ENCODE measurements at places on chromosomes 16 and 17.

- DNase-seq: no peak
Observed at GRCh38 chr16:4884209-4884608, 36.9 kb downstream of the UBN1 start.

DNA sequence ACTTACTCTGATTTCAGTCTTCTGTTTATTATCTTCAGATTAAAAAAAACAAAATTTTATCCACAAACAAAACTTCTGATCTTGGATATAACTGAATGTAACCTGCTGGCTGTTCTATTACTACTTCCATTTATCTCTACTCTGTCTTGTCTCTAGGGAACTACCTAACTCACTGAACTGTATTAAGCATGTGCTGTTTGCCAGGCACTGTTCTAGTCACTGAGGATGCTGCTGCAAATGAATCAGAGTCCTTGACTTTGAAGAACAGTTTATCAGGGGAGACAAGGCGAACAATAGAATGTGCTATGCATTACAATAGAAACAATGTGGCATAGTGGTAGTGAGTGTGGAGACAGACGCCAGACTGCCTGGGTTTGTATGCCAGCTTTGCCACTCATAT is 2.3 kb upstream of the ANKRD40 start:
- no peak for DNase-seq

DNA sequence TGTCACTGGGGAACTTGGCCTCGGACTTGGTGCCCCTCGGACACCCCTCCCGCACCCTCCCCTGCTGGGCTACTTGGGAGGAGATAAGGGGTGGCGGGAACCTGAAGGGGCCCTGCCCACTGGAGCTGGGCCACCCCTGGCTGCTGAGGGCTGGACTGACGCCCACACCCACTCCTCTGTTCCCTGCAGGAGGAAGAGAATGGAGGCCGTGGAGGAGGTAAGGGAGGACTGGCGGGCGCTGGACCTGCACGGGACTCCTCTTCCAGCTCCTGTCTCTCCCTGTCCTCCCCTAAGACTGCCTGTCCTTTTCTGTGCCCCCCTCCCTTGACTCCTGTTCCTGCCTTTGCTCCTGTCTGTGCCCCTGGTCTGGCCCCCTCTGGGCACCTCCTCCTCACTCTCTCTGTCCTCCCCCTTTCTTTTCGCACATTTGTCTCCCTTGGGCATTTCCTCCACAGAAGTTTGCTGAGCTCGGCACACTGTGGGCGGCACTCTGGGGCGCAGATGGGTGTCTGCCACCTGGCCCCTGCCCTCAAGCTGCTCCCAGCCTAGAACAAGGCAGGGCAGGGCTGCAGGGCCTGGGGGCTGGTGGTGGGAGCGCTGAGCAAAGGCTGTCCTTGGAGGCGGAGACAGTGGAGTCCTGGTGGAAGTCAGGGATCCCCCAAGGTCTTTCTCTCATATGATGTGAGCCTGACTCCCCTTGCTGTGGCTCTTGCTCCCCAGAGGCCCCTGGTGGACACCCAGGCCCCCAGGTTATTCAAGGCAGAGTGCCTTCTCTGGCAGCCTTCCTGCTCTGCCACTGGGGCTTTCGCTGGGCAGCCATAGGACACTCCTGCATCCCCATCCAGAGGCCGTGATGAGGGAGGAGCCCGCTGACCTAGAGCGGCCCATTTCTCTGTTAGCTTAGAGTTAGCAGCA is 32.7 kb downstream of the ARHGAP23 start:
- DNase-seq: no peak

- DNase-seq: no peak
Observed at GRCh38 chr16:53893731-53894435, 189.9 kb downstream of the FTO start.

DNA sequence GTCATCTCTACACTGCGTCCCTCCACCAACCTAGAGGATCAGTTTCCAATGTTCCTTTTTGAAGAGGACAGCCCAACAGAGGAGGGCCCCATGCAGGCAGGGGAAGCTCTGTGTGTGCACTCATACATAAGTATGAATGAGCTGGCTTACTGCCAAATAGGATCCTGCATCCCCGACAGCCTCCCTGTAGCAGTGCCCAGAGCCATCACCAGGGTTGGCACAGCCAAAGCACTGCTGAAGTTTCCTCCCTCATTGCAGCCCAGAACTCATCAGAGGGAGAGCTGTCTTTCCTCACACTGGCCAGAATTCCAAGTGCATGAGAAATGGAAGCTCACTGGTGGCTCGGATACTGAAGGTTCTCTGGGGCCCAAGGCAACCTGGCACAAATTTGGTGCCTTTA is 114.4 kb downstream of the ASIC2 start:
- no peak for DNase-seq

DNA sequence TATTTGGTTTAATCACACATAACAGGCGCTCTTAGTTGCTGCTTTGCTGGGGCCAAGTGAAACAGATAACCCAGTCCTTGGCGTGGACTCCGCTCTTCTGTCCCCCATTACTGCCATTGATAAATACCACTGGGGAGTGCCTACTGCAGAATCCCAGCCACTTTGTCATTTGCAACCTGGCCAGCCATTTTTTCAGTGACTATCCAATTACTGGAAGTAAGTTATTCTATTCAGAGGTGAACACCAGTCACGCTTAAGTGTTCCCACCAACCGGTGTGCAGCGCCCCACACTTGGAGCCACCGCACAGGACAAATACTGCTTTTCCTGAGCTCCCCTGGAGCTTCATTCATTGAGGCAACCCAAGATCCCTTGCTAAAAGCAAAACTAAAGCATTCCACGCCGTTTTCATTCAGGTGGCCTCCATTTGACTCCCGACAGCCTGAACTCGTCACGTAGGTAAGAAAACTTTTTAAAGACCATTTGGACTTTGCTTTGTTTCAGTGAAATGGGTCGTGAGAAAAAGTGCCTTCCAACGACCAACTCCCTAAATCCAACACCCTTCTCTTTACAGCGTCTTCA is 1.8 kb downstream of the USP7 start:
- DNase-seq: no peak

GRCh38 chr17:1469231-1469852 is 13.3 kb upstream of the CRK start:
- DNase-seq: no peak

- DNase-seq: peak; percentile 76
Observed at GRCh38 chr17:83125515-83126274, 46.3 kb downstream of the METRNL start.

- no peak for DNase-seq
Observed at GRCh38 chr17:64117981-64118979, 11.7 kb downstream of the ERN1 start.

GRCh38 chr16:88504489-88505404 is 51.7 kb downstream of the ZFPM1 start:
- no peak for DNase-seq

DNA sequence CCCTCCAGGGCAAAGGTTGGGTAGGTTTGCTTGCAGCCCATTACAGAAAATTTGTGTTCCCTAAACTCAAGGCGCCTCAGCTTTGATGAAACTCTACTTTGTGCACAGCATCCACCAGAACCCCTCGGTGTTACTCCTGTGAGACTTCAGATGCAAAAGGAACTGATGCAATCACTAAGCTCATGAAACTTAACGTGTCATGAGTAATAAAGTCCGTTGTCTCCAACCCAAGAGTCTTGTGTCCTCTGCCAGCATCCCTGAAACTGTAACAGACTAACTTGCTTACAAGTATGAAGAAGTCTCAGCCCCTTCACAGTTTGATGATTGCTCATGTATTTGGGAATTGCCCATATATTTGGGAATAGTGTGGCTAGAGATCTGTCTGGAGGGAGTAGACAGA is 74.8 kb upstream of the MARCHF10 start:
- DNase-seq: no peak

GRCh38 chr17:10055262-10055975 is 143.0 kb downstream of the GAS7 start:
- DNase-seq: no peak

- no peak for DNase-seq
Observed at GRCh38 chr16:63530974-63531373, 1494.7 kb upstream of the CDH8 start.

- no peak for DNase-seq
Observed at GRCh38 chr16:49854796-49855203, 1.1 kb downstream of the ZNF423 start.

- no peak for DNase-seq
Observed at GRCh38 chr17:66686601-66687000, 148.3 kb upstream of the CACNG5 start.

DNA sequence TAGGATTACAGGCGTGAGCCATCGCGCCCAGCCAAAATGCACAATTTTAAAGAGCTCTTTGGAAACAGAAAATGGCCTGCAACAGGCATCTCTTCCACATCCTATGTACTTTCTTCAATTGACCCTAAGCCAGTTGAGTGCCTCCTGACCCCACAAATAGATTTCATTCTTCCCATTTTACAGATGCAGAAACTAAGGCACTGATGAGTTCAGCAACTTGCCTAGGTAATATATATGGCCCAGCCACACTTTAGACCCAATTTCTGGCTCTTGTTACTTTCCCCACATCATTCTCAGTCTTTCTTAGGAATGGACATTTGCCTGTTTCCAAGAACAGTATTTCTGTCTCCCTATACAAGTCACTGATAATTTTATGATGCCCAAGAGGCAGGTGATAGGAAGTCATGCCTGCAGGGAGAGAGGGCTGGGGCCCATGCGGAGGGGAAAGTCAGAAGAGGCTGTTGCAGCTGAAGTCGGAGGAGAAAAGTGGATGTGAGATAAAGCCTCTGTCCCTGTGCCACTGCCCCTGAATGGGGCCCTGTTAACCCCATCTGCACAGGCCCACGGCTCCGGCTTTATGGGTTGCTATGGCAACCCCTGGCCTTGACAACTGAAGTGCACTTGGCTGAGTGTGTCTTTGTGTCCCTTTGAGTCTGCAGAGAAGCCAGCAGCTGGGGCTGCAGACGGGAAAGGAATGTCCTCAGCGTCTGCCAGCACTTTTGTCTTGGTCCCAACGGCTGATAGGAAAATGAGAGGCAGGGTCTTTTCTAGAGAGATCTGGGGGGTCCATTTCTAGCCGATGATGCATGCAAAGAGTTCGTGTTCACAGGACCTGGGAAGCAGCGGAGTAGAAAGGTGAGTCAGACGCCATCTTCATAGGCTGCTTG is 45.9 kb downstream of the ABAT start:
- DNase-seq: no peak

GRCh38 chr17:2238432-2239169 is 65.0 kb downstream of the SMG6 start:
- no peak for DNase-seq

DNA sequence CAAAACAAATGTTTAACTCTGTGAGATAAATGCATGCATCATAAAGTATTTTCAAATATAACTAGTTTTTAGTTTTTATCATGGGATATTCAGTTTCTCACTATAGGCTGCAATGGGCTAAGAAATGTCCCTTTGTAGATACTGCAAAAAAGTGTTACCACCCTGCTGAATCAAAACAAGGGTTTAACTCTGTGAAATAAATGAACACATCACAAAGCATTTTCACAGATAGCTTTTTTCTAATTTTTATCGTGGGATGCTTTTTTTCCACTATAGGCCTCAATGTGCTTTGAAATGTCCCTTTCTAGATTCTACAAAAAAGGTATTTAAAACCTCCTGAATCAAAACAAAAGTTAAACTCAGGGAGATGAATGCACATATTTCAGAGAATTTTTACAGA is 541.1 kb downstream of the KCNJ18 start:
- DNase-seq: no peak

GRCh38 chr16:22372882-22373661 is 1.3 kb downstream of the CDR2 start:
- DNase-seq: no peak

GRCh38 chr16:30409125-30410060 is 2.0 kb downstream of the ZNF771 start:
- DNase-seq: peak; percentile 91

DNA sequence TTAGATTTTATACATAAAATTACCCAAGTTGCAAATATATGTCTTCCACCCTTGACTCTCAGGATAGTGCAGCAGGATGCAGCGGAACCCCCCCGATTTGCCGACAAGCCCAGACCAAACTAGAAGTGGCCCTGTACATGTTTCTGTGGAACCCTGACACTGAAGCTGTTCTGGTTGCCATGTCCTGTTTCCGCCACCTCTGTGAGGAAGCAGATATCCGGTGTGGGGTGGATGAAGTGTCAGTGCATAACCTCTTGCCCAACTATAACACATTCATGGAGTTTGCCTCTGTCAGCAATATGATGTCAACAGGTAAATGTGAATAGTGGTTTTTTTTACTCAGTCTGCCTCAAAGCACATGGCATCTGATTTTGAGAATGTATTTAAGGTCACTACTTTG is 70.7 kb downstream of the OMG start:
- DNase-seq: peak; percentile 6

DNA sequence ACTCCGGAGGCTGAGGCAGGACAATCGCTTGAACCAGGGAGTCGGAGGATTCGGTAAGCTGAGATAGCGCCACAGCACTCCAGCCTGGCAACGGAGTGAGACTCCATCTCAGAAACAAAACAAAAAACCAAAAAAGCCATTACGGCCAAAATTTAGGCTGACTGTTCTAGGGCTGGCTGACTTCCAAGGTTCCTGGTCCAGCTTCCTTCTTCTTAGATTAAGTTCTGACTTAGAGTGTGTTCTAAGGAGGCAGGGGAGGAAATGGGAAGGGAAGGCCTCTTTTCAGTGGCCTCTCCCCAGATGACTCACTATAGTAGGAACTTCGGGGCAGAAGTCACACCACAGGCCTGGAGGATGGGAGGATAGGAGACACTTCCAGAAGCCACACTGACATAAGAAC is 27.7 kb upstream of the CLEC18B start:
- no peak for DNase-seq

DNA sequence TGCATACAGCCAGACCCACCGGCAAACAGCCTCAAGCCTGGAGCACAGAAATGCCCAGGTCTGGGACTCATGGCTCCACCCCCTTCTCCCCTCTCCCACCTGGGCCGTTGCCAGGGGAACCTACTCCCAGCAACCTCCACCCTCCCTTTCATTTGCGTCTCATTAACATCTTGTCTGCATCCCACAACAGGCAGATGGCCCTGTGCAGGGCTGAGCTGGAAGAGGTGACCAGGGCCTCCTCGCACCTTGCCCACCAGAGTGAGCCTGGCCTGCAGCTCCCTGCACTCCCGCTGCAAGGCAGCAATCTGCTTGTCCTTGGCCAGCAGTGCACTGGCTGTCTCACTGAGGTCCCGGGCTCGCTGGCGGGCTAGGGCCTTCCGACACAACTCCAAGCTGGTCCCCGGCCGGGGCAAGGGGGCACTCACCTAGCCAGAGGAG is 3.3 kb downstream of the TSPOAP1 start:
- DNase-seq: no peak

DNA sequence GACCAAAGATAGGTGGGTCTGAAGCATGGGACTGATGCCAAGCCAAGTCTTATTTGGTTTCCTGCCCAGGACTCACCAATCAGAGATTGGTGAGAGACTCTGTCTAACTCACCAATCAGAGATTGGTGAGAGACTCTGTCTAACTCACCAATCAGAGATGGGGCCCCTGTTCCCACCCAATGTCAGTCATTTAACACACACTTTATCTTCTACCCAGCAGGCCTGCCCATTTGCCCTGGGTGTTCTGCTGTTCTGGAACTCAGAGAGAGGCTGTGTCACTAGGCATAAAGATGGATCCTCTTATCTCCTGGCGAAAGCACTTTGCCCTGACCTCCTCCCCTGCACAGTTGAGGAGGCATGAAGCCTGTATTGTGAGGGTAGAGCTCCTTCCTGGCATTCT is 5.4 kb upstream of the RHOT1 start:
- no peak for DNase-seq

GRCh38 chr17:3626831-3627768 is 8.9 kb downstream of the SHPK start:
- DNase-seq: no peak

- DNase-seq: no peak
Observed at GRCh38 chr17:67315865-67316264, 50.5 kb downstream of the PSMD12 start.
